ENCODE measurements at places on chromosomes 1 and 21.

GRCh38 chr1:242005866-242006535 is 7.1 kb upstream of the MAP1LC3C start:
- DNase-seq: no peak

GRCh38 chr1:97942161-97943123 is 21.6 kb upstream of the DPYD start:
- DNase-seq: no peak

GRCh38 chr21:19864476-19864875 is 1133.7 kb upstream of the NCAM2 start:
- DNase-seq: no peak

- no peak for DNase-seq
These were observed 162.0 kb upstream of the C21orf91 start for GRCh38 chr21:17981060-17981740.

DNA sequence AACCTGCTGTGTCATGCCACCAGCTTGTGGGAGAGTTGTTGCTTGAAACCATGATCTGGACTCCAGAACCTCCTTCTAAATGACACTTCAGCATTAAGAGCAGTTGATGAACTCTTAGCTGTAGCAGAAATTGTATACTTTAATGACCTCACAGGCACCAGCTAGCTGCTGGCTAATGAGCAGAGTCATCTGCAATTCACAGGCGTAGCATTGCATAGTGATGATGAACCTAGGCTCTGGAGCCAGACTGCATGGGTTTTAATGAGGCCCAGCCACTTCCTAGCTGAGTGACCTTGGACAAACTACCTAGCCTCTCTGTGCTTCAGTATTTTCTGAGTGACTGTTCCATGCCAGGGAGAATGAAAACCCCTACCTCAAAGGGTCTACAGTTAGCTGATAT is 407.1 kb downstream of the LMO4 start:
- DNase-seq: no peak
